ENCODE measurements at places on chromosomes 2 and 18.

DNA sequence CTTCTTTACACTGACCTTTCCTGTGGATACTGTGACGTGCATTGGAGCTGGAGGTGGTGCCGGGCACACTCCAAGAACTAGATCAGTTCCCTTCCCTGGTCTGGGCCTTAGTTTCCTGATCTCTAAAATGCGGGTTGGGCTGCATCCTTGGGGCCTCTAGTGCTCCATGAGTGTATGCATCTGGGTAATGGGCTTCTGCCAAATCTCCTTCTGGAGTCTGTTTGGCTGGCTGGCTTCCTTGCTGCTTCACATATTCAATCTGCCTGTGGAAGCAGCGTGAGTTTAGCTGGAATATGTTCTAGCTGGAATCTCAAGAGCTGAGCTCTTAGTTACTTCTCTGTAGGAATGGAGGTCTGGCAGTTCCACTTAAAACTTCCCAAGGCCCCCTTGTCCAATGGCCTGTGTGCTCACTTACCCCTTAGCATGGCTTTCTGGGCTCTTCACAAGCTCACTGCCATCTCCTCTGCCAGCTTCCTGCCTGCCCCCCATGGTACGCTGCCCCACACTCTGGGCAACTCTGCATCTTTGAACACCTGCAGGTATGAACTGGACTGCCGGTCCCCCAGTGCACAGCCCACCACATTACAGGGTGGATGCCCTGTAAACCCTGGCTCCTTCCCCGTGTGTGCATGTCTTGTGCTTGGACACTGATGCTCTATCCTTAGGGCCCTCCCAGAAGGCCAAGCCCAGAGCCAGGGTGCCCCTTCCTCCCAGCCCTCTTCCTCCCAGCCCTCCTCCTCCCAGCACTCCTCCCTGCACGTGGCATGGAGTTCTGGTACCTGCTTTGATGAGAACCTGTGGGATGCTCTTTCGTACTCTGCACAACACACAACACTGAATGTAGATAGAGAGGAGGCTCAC is 103.6 kb upstream of the SMAD2 start:
- DNase-seq = no peak

DNA sequence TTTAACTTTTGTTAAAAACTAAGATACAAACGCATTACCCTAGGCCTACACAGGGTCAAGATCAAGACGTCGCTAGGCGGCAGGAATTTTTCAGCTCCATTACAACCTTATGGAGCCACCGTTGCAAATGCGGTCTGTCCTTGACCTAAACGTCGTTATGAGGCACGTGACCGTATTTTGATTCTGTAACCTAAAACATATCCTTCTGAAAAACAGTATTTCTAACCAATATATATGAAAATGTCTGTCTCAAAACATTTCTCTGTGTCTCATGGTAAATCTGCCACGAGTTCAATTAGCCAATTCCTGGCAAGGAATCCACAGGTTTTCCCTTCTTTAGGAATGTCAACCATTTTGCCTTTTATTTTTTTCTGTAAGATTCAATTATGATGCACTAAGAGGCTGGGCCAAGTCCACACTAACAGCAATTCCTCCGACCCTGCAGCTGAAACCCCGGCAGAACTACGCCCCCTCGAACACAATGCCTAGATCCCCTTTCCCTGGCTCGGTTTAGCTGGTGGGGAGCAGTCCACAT is 1.7 kb downstream of the RTN4 start:
- no peak for DNase-seq

- no peak for DNase-seq
Observed at GRCh38 chr2:127086990-127087790, 19.8 kb downstream of the BIN1 start.

- no peak for DNase-seq
Observed at GRCh38 chr2:23366720-23367119, 18.3 kb upstream of the KLHL29 start.

DNA sequence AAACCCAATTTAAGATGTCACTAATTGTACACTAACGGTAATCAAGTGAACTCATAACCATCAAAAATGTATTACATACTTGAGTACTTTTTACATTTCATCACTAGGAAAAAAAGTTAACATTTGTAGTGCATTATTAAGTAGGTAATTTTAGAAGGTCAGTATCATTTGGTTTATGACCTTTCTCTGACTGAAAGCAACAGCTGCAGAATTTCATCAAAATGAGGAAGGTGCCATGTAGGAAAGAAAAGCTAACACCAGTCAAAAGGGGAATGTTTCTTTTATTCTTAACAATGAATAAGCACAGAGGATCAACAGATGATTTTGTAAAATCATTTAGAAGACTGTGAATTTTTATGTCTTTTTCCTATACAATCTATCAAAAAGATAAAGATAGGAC is 79.0 kb downstream of the PIGN start:
- no peak for DNase-seq

GRCh38 chr2:153808679-153809078 is 63.0 kb upstream of the GALNT13 start:
- DNase-seq = no peak

DNA sequence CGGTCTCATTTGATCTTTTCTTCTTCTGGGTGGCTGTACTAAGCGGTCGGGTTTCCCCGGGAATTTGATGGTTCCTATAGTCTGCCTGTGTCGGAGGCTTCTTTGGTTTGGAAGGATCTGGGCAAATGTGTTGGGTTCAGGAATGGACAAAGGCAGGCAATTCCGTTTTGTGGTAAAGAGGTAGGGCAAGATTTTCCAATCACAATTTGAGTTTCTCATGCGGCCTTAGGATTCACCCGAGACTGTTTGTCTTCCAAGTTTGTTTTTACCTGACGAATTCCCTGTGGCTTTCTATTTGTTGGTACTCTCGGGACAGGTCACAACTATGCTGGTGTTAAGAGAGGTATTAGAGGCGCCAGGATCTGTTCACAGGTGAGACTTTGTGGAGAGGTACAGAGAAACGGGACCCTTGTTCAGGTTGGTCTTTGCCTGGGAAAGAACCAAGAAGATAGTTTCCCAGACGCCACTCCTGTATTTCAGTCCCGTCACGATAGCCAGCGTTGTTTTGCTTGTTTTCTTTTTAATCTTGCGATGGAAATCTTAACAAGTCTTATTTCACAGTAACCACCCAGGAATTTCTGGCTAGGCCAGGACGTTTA is 3.0 kb downstream of the SP5 start:
- no peak for DNase-seq

DNA sequence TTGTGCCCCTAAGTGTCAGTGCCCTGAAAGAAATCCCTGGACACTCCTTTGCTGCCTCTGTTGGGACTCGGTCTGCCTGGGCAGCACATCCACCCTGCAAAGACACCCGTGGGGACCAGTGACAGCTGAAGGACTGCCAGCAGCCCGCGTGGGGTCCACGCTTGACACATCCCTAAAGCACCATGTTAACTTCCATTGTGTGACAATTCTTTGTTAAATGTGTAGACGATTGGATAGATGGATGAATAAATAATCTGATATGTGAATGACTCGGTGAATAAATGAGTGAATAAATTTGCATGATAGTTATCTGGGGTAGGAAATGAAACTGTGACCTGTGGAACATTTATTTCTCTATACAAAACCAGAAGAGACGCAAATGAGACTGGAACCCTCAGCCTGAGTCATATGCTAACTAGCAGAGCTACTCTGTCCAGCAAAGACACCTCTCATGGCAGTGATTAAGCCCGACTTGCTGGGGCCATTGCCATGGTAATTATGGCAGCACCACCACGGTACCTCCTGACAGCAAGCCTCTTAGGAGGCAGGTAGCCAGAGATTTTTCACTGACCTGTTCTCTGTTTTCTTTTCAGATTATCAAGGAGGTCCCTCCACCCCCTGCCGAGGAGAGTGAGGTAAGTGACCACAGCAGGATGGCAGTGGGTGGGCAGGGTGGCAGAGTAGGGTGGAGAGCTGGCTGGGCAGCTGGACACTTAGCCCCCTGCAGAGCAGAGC is 156.8 kb downstream of the ANTXR1 start:
- no peak for DNase-seq

GRCh38 chr18:446941-447560 is 53.5 kb downstream of the COLEC12 start:
- DNase-seq = no peak

DNA sequence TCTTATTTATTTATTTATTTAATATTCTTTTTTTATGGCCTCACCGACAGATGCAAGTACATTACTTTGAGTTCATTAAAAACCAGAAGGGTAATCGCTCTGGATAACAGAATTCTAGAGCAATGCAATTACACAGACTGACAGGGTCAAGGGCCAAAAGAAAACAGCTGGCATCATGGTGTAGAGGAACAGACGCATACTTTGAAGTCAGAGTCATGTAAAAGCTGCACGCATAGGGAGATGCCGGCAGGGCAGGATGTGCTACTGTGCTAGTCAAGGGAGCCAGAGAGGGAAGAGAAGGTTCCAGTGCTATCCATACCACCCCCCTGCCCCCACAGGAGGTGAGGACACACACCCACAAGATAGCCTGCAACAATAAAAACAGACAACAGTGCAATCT is 115.2 kb upstream of the TFCP2L1 start:
- no peak for DNase-seq

DNA sequence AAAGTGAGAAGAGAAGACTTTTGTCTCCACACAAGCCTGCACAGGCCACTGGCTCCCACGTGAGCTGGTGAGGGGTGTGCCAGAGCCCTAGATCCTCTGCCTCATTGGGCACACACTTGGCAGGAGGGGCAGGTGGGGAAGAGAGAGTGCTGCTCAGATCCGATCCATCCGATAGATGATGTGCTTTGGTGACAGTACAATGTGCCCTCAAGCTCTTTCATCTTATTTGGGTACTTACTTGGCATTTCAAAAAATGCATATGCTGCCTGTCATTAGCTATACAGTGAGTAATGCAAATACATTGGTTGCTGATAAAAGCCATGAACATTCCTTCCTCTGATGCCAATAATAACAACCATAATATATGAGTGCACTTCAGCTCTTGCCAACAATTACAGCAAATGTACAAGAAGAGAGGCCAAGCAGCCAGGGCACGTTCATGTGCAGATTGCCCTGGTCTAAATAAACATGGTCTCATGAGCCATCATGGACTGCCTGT is 255.3 kb downstream of the VAPA start:
- no peak for DNase-seq

DNA sequence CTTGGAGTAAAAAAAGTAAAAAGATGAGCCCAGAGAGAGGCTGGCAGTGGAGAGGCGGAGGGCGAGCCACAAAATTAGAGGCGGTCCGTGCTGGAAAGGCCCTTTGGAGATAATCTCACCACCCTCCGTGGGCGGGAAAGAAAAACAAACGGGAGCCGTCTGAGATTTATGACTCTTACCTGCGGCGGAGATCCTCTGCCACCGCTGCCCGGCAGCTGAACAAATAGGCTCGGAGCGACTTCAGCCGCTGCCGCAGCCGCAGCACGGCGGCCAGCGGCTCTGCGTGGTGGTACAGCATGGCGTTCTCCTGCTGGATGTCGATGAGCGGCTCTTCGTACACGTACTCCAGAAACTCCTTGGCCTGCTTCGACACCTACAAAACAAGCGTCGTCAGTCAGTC is 94.6 kb downstream of the PLEKHM3 start:
- no peak for DNase-seq

GRCh38 chr2:171230176-171230575 is 69.5 kb upstream of the TLK1 start:
- no peak for DNase-seq

GRCh38 chr2:224248944-224249371 is 152.9 kb downstream of the FAM124B start:
- no peak for DNase-seq

GRCh38 chr2:221563270-221563985 is 8.7 kb downstream of the EPHA4 start:
- DNase-seq = no peak

- no peak for DNase-seq
Observed at GRCh38 chr2:47737-48136, 1.4 kb upstream of the FAM110C start.
